ENCODE measurements at places on chromosomes 11 and 22.
A peak's percentile ranks its signal among the peaks of the same experiment; 100 is the strongest.

GRCh38 chr22:41524809-41525449 is 19.3 kb downstream of the POLR3H start:
- no peak for DNase-seq

DNA sequence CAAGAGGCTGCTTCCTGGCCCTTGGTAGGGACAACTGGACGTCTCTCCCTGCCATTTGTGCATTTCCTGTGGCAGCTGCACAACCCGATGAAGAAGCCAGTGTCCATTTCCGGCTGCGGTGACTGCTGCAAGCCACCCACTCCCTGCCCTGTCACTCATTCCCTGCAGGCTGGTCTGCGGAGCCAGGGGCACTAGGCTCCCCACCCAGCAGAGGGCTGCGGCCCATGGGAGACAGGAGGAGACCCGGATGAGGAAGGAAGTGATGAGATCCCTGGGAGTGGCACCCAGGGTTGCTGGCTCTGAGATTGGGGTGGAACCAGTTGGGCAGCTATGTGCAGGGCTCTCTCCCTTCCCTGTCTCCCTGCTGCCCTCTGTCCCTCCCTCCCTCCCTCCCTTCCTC is 10.0 kb upstream of the MYRF start:
- DNase-seq = no peak

DNA sequence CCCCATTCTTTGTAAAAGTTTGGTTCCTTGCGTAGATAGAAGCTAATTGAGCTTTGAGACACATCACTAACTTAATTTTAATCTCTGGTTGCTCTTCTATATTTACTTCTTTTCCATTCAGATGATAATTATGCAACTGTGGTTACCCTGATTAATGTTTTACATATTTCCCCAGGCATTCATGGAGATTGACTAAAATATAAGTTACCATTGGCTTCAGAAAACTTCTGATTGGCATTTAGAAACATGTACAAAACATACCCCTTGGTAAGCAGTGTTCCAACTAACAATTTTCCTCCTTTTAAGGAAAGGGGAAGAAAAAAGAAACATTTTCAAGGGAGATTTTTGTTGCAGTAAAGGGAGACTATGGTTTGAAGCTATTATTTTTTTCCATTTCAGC is 43.9 kb downstream of the FAT3 start:
- no peak for DNase-seq

GRCh38 chr11:119218141-119218878 is 12.2 kb downstream of the CBL start:
- DNase-seq = peak; percentile 76

GRCh38 chr11:932435-932834 is 6.8 kb downstream of the AP2A2 start:
- no peak for DNase-seq

DNA sequence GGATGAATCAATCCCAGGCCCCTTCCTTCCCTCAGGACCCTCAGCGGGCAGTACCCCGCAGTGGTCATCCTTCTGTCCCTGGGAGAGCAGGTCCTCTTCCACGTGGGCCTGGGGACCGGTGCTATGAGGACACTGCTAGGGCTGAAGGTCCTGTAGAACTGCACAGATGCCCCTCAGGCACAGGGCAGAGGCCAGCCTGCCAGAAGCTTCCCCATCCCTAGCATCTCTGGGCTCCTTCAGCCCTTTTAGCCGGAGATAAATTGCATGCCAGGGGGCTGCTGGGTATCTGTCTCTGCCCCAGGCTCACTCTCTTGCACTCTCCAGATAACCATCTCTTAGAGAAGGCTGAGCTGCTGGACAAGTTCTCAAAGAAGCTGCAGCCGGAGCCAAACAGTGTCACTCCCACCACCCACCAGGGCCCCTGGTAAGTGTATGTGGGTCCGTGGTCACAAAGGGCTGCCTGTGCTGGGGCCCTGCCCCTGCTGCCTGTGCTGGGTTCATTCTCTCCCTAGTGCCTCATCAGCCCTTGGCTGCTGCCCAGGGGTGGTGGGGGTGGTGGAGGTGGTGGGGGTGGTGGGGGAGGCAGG is 2.3 kb downstream of the ATG16L2 start:
- DNase-seq = no peak

GRCh38 chr11:130180491-130180890 is 20.9 kb downstream of the ST14 start:
- no peak for DNase-seq

- DNase-seq = no peak
Measured at GRCh38 chr22:23752750-23753149, 1.5 kb downstream of the VPREB3 start.

DNA sequence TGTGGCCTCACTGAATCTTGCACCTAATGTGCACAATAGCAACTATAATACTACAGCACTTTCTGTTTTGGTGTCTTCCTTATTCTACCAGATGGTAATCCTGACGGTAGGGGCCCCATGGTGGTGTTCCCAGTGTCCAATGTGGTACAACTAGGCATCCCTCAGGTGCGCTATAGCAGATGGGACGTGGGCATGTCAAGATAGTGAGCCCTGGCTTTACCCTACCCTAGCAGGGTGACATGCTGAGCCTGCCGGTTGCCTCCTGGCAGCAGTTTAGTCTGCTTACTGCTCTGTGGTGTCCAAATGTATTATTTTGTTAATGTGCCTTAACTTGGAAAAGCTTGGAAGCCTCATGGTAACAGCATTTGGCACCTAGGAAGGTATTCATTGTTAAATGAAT is 19.2 kb downstream of the ACO2 start:
- DNase-seq = no peak

- no peak for DNase-seq
Measured at GRCh38 chr22:30304495-30305244, 15.4 kb upstream of the CASTOR1 start.

DNA sequence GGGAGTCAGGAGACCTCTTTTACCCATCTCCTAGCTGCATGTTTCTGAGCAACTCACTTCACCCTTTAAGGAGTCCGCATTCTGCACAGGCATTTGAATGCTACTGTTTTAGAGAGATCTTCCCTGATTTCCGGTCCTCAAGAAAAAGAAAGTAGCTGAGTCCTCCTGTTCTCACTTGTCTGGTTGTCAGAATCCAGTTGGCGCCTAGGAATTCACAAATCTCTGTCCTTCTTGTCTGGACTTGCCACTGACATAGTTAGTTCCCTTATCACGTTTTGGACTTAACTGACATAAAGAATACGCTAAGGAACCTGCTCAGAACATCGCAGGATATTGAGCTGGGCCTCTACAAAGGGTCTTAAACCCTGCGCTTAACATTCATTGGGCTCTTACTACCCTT is 61.3 kb upstream of the OR5P2 start:
- no peak for DNase-seq

GRCh38 chr11:125724125-125724524 is 22.0 kb upstream of the PATE1 start:
- peak; percentile 8 for DNase-seq

GRCh38 chr22:33255791-33256190 is 197.6 kb upstream of the SYN3 start:
- no peak for DNase-seq

DNA sequence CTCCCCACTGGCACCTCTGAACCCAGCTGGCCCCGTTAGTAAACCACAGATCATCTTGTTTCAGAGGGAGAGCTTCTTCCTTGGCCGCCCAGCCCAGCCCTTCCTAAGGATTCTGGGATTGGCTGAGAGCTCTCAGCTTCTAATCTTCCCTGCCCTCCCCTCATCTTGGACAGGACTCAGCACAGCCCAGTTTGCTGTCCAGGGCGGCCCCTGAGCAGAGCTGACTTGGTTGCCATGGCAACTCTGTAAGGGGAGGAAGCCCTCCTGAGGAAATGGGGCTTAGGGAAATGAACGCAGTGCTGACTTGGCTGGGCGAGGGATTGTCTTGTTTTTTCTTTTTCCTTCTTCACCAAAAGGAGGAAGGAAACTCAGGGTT is 4.6 kb downstream of the APOL4 start:
- no peak for DNase-seq

- DNase-seq = no peak
Measured at GRCh38 chr22:19510919-19511341, 13.3 kb downstream of the CLDN5 start.

GRCh38 chr11:11513422-11513821 is 108.4 kb downstream of the GALNT18 start:
- DNase-seq = no peak

- no peak for DNase-seq
Measured at GRCh38 chr11:125333354-125334073, 162.6 kb downstream of the FEZ1 start.

DNA sequence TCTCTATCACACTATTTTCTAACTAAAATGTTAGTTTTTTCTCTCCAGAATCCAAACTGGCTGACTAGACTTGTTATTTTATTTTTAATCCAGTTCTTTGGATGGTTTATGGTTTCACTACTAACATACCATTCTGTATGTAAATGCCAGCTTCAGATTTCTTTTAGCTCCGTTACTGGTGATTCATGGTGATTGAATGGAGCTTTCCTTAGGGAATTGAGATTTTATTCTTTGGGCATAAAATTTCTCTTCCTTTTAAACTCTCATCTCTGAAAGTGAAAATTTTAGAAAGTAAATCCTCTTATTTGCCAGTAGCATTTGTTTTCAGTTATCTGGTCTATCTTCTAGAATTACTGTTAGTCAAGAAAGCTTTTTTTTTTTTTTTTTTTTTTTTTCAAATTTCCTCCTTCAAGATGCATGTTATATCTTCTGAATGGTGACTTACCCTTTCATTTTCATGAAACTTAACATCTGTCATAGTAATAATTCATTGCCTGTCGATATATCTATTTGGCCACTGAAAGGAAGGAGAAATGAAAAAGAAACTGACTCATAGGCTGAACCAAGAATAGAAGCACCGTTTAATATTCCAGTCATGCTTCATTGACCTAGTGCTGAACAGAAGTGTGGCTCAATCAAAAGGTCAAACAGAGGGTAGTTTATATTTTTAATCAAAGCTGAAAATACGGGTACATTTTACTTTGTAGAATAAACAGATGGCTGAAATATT is 6.4 kb downstream of the ENDOD1 start:
- DNase-seq = peak; percentile 22

- peak; percentile 37 for DNase-seq
Measured at GRCh38 chr11:119222308-119222707, 16.2 kb downstream of the CBL start.
